Stimulated activated CD4-positive, alpha-beta T cell treated with anti-CD3 and anti-CD28 coated beads, Interleukin-1b, Interleukin-23, amount 100 ng/mL, for 24 hours (primary cell): ENCODE measurements at places on chromosomes 16 and 17.

DNA sequence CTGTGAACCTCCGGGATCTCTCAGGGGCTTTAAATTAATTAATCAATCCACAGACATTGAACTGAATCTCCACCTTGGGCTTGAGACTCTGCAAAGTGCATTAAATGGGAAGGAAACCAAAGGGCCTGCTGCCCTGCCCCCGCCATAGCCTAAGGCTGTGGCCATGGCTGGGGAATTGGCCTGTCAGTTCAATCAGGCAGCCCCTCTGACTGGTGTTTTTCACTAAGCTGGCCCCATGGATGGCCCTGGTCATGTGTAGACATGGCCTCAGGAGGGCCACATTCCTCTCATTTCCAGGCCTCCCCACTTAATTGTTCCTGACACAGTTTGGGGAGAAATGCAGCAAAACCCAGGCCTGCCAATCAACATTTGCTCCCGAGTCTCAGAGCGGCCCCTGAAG, 499.8 kb downstream of the WWOX start:
- DNase-seq = no peak

DNA sequence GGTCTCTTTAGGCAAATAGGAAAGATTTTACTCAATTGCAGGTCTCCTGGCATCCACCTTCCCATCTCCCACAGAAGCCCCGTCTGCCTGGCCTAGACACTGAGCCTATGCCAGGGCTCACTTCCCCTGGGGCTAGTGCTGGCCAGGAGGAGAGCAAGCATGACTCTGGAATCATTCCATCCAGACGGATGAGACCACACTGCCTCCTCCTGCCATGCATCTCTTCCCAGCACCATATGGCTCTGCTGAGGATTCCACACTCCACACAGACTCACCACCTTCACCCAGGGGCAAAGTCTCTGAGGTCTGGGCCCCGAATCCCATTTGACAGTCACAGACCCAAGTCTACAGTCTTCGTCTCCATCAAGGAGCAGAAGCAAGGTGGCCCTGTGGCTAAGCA, 346.5 kb downstream of the C16orf95 start:
- DNase-seq = no peak

DNA sequence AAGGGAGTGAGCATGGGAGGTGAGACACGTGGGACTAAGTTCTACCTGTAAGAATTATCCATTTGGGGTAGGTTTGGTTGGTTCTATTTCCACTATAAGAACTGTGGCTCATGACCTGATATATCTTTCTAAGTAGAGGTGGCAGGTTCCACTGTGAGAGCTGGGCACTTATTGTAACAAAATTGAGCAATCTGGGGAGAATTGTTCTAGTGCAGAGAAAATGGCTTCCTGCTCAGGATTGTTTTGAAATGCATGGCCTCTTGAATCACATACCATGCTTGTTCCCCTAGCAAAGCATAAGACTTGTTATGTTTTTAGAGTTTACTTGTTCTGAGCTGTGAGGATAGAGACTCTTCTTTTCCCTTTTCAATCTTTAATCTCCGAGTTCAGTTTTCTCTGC, 125.9 kb downstream of the MAP2K6 start:
- DNase-seq = no peak

GRCh38 chr16:89473136-89473712, 17.1 kb downstream of the ANKRD11 start:
- no peak for DNase-seq

DNA sequence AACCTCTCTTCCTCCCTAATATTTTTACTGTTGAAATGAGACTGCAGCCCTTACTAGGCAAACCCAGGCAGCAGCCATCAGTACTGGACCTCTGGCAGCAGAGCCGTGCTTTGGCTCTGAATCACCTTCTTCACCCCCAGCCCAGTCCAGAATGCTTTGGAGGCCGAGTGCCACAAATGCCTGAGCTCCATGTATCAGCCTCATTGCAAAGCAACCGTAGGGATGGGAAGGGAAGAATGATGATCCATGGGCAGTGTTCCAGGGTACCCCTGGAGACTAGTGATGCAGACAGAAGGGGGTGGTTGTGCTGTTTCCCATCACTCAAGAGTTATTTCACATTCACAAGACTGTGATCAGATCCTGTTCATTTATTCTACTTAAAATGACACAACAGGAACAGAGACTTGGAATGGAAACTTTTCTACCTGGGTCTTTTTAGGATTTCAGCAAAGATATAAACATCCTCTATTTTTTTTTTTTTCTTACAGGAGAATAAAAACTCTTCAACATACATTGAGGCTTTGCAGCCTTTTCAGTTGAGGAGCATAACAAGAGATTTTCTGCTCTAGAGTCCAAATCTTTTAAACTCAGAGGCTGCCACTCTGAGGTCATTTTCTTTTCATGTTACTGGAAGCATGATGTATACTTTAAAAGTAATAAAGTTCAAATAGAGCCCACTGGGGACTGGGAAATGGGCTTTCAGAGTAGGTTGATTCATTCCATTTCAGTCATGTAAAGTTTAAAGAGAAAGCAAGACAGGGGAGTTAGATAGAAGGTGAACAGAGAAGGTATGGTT, 138.3 kb downstream of the KCNJ2 start:
- no peak for DNase-seq

DNA sequence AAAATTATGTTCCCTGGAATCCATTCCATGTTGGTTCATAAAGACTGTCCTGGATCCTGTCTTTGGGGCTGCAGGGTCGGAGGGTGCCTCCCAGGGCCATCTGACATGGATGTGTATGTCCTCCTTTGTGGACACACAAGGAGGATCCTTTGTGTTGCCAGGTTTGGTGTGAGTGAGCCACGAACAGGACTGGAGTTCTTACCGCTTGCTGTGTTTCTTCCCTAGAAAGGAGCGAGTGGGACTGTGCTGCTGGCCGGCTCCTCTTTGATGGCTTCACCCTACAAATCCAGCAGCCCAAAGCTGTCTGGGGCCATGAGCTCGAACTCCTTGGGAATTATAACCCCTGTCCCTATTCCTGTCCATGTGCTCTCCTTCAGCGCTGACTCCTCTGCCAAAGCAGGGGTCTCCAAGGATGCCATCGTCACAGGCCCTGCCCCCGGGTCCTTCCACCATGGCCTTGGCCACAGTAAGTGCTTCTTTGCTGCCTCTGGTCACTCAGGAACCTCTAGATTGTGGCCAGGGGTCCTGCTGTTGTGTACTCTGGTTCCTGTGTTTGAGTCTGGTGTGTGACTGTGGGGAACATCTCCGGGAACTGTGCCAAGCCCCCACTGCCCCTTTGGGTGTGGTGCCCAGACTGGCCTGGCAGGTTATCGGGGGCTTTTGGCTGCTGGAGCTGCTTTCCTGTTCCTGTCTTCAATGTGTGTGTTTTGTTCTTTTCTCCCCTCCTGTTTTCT, 29.5 kb downstream of the UBN1 start:
- DNase-seq = no peak

GRCh38 chr17:58280480-58281217, at the start of gene MPO:
MPO (minus strand) TSS chr17:58280935; CDS start chr17:58280758, 177 bp downstream.
- no peak for DNase-seq

DNA sequence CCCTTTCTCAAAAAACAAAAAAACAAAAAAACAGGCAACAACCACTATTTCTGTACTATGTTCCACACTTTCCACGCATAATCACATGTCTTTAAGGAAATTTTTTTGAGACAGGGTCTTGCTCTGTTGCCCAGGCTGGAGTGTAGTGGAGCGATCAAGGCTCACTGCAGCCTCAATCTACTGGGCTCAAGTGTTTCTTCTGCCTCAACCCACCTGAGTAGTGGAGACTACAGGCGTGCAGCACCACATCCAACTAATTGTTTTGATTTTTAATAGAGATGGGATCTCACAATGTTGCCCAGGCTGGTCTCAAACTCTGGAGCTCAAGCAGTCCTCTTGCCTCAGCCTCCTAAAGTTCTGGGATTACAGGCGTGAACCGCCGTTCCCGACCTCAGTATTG, 52.6 kb upstream of the BPTF start:
- no peak for DNase-seq

DNA sequence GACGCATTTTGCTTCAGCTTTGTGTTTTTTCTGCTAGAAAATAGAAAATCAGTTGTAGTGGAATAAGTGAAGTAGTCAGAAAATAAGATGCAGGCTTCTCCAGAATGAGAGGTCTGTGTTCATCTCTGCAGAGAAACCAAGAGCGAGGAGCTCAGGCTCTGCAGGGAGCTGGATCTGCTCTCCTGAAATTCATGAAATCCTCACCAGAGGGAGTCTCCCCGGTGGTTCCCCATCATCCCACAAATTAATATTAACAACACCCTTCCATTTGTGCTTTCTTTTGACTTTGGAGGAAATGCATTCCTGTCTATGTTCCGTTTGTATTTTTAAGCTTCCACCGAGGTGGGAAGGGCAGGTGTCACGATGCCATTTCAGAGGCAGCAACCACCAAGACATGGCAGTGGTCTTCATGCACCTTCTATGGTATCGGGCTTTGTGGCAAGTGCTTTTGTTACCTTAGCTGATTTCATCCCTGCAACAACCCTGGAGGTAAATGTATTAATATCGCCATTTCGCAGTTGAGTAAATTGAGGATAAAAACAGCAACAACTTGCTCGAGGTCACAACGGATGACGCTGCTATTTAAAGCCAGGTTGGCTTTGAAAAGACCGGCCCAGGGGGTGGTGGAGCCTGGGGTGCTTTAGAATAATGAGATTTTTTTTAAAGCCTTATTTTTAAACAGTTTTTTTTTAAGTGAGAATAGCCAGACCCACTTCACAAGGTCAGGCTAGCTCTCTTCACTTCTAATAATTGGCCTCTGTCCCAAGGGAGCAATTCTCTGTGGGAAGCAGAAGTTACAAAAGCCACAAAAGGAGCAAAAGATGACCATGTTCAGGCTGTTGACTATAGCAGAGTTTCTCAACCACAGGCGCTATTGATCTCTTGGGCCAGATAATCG, 367.6 kb upstream of the ERCC4 start:
- no peak for DNase-seq

GRCh38 chr16:84774810-84775209, 45.0 kb upstream of the CRISPLD2 start:
- no peak for DNase-seq

GRCh38 chr16:86529160-86529559, 18.8 kb downstream of the FOXF1 start:
- DNase-seq = no peak

- DNase-seq = no peak
Measured at GRCh38 chr17:75970626-75971025, 8.3 kb downstream of the ACOX1 start.

- no peak for DNase-seq
Measured at GRCh38 chr16:78677181-78677731, 577.8 kb downstream of the WWOX start.

GRCh38 chr16:68658341-68658973, 13.3 kb downstream of the CDH3 start:
- DNase-seq = no peak

- no peak for DNase-seq
Measured at GRCh38 chr16:47316442-47317015, 144.3 kb downstream of the ITFG1 start.

GRCh38 chr17:37744961-37745800, at the start of gene HNF1B:
HNF1B (minus strand) TSS chr17:37745059; CDS start chr17:37744884, 175 bp downstream.
- no peak for DNase-seq

DNA sequence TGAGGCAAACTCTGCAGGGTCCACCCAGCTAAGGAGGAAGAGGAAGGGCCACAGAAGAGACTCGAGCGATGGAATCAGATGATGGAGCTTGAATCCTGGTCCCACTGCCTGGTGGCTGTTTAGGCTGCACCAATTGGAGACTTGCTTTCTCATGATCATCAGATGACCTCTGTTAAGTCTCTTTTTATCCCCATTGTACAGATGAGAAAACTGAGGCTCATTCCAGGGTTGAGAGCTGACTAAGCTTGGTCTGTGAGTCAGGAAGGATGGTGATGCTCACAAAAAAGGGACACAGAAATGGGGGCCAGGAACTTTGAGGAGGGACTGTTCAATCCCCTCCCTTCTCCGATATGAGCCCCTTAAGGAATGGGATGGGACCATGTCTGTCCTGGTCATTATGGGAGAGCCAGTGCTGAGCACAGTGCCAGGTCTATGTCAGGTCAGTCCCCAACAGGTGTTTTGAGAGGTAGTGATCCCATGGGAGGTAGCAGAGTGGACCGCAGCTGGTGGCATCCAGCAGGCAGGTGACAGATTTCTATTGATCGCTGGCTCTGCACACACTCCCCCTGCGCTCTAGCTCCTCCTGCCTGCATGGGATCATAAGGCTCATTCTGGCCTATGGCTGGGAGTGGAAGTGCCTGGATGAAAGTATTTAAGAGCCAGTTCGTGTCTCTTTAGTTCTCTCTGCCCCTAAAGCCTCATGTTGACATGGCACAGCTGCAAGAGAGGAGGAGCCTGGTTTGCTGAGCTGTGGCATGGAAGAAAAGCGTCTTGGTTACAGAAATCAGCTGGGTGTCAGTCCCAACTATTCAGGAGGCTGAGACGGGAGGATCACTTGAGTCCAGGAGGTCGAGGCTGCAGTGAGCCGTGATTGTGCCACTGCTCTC, 27.2 kb downstream of the SNX20 start:
- DNase-seq = no peak

- DNase-seq = no peak
Measured at GRCh38 chr17:79627766-79628690, 17.2 kb upstream of the RBFOX3 start.

- DNase-seq = no peak
Measured at GRCh38 chr17:77634710-77635109, 323.8 kb upstream of the TNRC6C start.

- DNase-seq = no peak
Measured at GRCh38 chr17:42358434-42358833, 29.8 kb downstream of the STAT3 start.

GRCh38 chr17:45005700-45006099, 37.6 kb upstream of the C1QL1 start:
- DNase-seq = no peak

DNA sequence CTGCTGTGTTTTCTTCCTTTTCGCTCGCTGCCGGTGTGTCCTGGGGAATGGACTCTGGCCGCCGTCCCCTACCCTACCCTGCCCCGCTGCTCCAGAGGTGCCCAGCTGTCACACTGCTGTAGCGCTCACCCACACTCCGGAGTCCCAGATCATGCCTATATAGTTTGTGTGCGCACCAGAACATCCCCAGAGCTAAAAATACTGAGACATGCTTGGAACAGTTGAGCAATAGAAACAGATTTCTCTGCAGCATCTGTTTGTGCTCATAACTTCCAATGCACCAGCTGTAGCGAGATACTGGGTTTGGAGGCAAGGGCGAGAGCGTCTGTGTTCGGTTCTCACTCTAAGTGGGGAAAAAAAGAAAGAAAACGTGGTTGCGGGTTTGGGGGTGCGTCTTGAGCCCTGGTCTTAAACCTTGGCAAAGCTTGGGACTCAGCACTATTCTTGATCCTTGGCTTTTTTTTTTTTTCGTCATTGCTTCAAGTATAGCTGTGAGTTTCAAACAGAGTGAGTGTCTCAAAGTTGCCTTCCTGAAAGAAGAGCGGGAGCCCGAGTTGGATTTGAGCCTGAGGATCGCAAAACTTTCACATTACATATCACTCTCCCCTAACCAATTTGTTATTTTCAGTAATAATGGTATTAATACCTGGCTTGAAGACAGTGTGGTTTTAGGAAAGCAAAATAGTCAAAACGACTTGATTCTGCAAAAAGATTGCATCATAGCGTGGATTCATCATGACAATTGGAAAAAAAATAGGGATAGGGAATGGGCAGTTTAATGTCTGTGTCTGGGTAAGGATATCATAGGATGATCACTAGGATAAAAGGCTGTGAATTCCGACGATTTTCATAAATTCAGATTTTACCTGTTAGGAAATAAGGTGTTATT, 621 bp downstream of the KCNJ2 start:
- no peak for DNase-seq

- no peak for DNase-seq
Measured at GRCh38 chr16:466651-467050, 41.2 kb downstream of the RAB11FIP3 start.

GRCh38 chr17:43808076-43808475, 24.9 kb downstream of the MPP3 start:
- DNase-seq = no peak
